CD4-positive, alpha-beta T cell treated with Interleukin-17A for 4 hours (primary cell): ENCODE measurements at places on chromosomes 7 and 10.

DNA sequence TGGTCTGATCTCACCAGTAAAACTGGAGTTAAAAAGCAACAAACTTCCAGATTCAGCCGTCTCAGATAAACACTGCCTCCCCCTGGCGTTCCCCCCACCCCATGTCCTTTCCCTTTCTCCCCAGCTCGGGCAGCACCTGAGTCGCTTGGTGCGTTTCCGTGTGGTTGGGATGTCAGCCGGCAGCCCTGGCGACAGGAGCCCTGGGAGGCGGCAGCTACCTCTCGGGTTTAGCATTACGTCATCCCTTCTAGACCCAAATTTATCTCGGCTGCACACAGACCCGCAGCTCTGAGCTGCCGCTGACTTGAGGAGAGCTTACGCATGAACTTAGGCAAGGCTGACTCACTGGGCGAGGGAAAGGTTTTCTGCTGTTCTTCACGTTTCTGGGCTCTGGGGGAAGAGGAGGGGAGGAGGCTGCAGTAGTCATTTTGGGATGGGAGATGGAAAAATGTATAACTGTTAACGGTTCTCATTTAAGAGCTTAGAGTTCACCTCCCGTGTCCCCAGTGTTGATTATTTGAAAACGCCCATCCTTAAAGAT, 14.4 kb downstream of the MXI1 start:
- peak; percentile 83 for DNase-seq

DNA sequence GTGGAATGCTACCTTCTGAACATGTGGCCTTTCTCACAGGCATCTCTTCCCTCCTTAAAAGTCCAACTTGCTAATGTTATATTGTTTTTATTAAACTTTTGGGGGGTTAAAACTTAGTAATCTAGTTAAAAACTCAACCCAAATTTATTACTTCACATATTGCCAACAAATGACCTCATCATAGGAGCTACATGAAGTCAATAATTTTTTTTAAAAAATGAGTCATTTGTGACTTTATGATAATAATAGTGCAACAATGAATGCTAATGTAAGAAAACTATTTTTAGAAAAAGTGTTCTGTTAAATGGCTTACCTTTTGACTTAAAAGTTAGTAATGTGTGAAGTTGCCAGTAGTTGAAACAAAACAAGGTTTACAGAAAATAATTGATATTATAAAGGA, 325.9 kb upstream of the FZD1 start:
- no peak for DNase-seq

GRCh38 chr7:44080118-44080517, 2.2 kb downstream of the POLM start:
- DNase-seq: no peak

GRCh38 chr7:42414028-42414427, 177.0 kb upstream of the GLI3 start:
- no peak for DNase-seq

DNA sequence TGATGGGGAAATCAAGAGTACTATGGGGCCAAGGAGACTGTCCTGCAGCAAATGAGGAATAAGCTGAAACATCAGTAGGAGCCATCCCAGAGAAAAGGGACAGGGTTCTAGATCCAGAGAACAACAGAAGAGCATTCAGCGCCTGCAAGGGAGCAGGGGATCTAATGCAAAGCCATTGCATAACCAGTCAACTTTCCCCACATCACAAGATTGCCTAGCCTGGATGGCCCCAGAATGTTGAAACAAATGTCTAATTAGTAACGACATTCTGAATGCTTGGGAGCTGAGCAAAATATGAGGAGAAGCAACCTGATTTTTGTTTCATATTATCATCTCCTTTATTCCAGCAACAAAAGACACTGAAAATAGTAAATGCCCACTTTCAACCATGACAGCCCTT, 2.7 kb upstream of the MPP7 start:
- no peak for DNase-seq

DNA sequence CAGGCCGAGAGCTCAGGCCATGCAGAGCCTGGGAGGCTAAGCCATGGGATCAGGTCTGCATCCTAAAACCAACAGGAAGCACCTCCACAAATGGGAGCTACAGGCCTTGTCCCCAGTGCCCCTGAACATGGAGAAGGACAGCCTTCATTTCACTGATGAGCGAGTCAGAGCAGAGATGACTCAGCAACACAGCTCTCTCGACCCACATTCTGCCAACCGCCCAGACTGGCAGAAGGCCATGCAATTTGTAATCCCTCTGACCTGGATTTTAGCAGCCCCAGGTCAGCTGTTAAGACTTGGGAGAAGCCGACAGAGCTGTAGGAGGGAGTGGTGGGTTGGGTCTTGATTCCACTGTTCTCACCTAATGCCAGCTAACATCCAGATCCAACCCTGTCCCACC, 25.5 kb downstream of the VOPP1 start:
- DNase-seq: peak; percentile 62

DNA sequence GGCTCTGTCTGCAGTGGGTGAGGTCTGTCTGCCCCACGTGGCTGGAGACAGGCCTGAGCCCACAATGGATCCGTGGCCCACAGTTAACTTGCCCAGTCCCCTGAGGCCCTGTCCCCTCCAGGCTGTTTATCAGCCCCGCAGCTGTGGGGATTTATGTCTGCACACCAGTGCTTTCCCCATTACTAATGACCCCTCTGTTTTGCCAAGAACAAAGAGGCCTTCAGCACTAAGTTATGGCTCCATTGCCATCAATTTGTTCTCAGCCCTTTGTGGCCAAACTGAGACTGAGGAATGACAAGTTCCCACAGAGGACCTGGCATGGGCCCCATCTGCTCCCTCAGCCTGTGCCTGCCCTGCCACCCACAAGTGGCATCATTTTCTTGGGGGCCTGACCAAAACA, 138.2 kb downstream of the C10orf105 start:
- DNase-seq: no peak

DNA sequence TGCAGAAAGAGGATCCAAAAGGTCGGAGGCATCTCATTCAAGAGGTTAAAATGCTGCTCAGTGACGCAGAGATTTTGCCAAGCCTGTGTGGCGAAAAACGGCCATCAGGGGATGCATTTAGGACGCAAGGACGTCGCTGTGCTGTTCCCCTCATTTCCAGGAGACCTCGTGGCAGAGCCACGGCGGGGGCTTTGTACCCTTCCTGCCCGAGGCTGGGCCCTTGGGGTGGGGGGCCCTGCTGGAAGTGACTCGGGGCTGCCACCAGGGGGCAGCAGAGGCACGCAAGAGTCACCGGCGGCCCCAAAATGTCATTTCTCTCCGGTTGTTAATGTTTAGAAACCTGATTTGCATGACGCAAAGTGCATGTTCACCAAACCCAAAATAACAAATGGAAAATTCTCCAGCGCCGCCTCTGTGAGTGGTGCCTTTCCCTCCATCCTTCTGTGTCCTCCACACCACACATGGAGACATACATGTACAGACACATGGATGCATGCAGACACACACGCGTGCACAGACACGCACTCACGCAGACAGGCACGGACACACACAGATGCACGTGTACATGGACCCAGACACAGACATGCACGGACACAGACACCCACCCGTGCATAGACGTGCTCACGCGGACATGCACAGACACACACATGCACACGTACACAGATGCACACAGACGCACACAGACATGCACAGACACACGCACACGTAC, 51.0 kb upstream of the NKX6-2 start:
- DNase-seq: peak; percentile 65

GRCh38 chr10:37479469-37479868, 354.1 kb downstream of the ANKRD30A start:
- no peak for DNase-seq

- no peak for DNase-seq
Measured at GRCh38 chr10:100359030-100359432, 12.0 kb downstream of the SCD start.

DNA sequence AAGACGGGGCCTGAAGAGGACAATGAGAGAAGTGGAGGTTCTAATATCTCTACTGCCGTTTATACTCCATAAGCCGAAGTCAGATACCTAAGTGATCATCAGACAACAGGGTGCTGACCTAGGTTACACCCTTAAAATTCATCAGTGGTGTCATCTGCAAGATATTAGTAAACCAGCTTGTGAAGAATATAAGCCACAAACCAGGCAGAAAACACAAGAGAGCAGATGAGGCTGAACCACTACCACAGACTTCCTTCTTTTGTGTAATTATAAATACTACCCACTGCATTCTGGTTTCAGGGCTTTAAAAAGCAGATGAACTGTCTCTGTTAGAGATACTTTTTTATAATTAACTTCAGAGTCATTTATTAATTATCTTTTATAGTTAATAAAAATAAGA, 69.0 kb upstream of the LRRC17 start:
- no peak for DNase-seq

GRCh38 chr10:34135515-34135914, 679.6 kb downstream of the PARD3 start:
- no peak for DNase-seq

DNA sequence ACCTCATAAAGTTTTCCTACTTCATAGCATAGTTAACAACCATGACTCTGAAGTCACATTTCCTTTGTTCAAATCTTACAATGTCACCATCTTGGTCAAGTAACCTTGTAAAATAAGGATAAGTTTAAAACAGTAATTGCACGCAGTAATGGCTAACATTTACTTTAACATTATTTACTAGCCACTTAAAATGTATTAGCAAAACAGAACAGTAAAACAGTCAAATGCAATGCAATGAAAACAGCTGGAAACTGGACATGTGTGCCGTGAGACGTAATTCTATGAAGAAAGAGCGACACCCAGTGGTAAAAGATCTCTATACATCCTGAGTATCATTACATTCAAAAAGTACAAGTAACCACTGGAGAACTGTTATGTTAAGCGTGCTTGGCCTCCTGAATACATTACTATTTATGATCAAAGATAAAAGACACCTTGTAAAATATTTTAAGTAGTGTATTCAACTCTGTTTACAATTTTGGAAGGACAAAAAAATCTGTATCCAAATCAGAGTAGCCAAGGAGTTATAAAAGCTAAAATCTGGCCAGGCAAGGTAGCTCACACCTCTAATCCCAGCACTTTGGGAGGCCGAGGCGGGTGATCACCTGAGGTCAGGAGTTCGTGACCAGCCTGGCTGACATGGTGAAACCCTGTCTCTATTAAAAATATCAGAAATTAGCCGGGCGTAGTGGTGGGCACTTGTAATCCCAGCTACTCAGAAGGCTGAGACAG, 27.2 kb downstream of the ATE1 start:
- DNase-seq: no peak

- no peak for DNase-seq
Measured at GRCh38 chr10:11175823-11176243, 158.2 kb downstream of the CELF2 start.

DNA sequence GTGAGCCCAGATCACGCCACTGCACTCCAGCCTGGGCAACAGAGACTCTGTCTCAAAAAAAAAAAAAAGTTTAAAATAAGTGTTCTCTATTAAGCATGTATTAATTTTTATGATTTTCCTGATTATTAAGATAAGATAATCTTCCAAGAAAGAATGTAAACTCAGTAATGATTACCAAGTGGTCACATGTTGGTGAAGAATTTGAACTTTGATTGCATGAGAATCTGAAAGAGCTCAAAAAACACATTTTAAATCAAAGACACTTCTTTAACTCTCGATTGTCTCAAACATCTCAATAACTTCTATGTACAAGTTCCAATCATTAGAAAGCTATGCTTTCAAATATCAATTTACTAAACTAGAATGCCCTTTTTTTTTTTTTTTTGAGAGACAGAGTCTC, 33.8 kb downstream of the SNX8 start:
- DNase-seq: no peak

GRCh38 chr10:77249901-77250459, 387.6 kb downstream of the KCNMA1 start:
- no peak for DNase-seq

DNA sequence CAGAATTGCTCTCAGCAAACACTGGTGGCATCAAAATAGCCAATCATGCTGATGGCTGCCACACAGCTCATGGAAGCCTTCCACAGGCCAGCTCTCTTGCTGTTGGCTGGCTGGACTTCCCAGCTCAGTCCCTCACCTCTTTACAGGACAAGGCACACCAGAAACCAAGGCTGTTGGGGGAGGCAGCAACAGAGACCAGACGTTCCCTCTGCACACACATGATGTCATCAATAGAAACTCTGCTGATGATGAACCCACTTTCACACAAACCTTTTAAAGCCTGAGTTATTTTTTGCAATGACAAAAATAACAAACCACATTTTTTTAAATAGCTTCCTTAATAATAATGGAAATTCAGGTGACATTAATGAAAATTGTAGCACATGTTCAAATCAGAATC, 300.9 kb upstream of the C7orf33 start:
- DNase-seq: no peak

DNA sequence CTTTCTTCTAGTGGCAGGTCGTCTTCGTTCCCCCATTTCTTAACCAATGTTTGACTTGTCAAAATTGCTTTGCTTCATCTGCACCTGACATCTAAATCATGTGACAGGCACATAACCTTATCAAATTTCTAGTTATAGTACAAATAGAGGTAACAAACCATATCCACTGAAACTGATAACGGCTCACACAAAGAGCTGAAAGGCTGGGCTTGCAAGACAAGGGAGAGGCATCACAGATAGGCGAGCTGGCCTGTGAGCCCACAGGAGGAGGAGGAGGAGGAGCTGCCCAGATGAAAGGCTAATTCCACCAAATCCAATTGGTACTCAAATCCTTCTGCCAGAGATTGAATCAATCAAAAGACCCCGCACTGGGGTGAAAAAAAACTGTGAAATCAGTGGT, 80.2 kb upstream of the NEBL start:
- DNase-seq: no peak

GRCh38 chr10:69403519-69403918, 13.2 kb downstream of the TACR2 start:
- DNase-seq: no peak

GRCh38 chr7:106736508-106737201, 75.7 kb upstream of the CCDC71L start:
- peak; percentile 49 for DNase-seq

DNA sequence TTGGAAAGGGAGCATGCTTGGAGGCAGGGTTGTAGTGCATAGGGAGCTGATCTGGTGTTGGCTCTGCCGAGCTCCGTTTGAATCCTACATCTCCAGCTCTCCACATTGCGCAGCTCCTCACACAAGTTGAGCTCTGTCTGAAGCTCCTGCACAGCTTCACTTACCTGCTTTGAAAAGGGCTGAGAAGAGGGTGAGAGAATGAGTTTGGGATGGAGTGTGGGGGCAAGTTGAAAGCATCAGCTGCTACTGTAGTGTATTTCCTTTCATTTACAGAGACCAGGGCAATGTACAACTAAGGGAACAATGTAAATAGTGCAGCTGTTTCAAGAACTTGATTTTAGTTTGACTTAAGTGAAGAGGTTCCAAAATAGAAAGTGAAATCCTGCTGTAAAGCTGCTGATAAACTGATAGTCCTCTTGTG, 88.5 kb downstream of the VTI1A start:
- no peak for DNase-seq

GRCh38 chr7:93036807-93037206, 81.0 kb downstream of the SAMD9 start:
- no peak for DNase-seq

- no peak for DNase-seq
Measured at GRCh38 chr10:73366381-73367298, 8.0 kb upstream of the CFAP70 start.

- DNase-seq: no peak
Measured at GRCh38 chr7:35289376-35289775, 35.5 kb upstream of the TBX20 start.
